Renal pelvis (tissue), 12 donors: ENCODE measurements at places on chromosomes 11 and 22. TPM values are rescaled to one million over a fixed set of nuclear protein-coding genes. Genes with fewer than 3 reads are reported as not detected.

Gene C11orf42
- polyA plus RNA-seq: 3.5 TPM

Gene ZNF215
- 3.0 TPM for polyA plus RNA-seq

- no peak for DNase-seq
These were observed 10.3 kb downstream of the APOL4 start for GRCh38 chr22:36191106-36191836.

- no peak for DNase-seq
These were observed 32.8 kb downstream of the CADM1 start for GRCh38 chr11:115471367-115471766.

- no peak for DNase-seq
These were observed 2.4 kb downstream of the PGR start for GRCh38 chr11:101127197-101127698.

- DNase-seq: peak; percentile 81
These were observed 144.6 kb upstream of the RASSF10 start for GRCh38 chr11:12864316-12865156.
